ENCODE measurements at places on chromosomes 3 and 15.

DNA sequence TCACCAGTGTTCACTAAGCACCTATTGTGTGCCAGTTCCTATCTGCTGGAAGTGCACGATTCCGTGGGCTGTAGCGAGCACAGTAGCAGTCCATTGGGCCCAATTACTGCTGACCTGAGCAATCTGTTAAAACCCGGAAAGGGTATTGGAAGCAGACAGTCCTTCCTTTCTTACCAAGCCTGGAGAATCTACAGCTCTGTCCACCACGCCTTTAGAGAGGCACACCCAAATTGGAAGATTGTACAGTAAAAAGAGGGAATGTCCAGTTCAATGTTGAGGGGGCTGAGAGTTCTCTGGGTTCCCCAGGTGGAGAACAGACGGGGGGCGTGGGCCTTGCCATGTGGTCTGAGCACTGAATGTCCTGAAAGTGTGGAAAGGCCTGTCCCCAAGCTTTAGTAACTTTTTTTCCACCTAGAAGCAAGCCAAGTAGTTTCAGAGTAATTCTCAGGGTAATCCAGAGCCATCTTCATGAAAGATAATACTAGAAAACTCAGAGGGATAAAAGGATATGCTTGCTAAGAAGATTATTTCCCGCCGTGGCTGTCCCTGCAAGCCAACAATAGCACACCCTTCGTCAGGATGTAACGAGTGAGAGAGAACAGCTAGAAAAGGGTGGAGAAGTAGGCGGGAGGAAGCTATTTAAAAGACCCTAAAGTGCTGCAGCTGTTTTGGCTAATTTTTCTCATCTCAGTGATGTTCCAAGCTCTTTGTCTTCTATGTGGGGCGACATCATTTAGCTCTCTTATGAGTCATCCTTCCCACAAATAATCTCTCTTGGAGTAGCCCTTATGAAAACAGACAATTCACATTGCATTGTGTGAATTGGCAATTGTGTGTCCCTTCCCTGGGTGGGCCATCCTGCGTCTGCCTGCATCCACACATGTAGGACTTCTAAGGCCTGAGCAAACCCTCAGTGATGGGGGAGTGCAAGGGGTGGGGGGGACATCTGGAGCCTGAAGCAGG is 181.0 kb downstream of the ATG7 start:
- no peak for DNase-seq

GRCh38 chr3:146781606-146782005 is 176.5 kb upstream of the PLSCR5 start:
- DNase-seq: no peak

DNA sequence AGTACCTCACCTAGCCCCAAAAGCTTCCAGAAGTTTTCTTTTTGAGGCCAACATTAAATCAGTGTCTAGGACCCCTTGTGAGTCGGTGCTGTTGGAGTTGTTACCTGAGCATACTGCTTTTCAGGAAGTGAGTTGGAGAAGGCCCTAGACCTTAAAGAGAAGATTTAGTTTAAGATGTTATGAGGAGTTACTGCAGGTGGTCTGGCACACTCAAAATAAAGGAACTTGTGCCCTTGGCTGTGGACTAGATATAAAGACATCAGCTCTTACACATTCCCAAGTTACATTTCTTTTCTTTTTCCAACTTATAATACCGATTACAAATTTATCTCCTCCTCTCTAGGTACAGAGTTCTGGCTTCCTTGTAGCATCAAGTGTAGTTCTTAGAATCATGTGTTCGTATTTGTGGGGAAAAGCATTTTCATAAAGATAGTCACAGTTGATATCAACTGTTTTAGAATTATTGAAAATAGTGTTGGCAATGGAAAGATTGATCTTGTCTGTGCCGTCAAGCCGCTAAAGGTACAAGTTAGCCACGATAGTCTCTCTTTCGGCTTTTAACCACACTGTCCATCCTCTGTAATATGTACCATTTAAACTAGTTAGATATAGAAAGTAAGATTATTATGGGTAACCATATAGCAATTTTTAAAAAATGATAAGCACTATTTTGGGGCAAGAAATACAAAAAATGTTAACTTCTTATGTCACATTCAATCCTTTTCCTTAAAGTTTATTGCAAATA is 8.6 kb downstream of the ZIC1 start:
- DNase-seq: no peak

- no peak for DNase-seq
Measured at GRCh38 chr15:28013480-28013879, 85.6 kb downstream of the OCA2 start.

DNA sequence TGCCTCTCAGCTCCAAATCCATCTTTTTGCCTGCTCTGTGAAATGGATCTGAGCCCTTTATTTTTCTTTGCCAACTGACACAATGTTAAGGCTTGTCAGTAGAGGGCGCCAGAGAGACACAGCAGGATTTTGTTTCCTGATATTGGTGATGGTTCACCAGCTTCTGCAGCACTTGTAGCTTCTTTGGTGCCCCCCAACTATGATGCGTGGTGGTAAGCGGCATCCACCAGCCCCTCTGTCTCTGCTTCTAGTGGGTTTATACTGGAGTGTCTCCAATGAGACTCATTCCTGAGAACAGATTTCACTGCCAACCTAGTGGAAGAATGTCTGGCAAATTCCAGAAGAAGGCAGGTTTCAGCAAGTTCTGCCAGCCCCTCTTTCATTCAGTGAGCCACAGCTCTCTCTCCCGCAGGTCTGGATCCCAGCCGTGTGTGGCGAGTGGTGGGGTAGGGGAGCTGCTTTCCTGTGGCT is 471.9 kb upstream of the FRG2C start:
- DNase-seq: peak; percentile 4

- DNase-seq: no peak
Measured at GRCh38 chr3:17938313-17938712, 195.9 kb upstream of the TBC1D5 start.

DNA sequence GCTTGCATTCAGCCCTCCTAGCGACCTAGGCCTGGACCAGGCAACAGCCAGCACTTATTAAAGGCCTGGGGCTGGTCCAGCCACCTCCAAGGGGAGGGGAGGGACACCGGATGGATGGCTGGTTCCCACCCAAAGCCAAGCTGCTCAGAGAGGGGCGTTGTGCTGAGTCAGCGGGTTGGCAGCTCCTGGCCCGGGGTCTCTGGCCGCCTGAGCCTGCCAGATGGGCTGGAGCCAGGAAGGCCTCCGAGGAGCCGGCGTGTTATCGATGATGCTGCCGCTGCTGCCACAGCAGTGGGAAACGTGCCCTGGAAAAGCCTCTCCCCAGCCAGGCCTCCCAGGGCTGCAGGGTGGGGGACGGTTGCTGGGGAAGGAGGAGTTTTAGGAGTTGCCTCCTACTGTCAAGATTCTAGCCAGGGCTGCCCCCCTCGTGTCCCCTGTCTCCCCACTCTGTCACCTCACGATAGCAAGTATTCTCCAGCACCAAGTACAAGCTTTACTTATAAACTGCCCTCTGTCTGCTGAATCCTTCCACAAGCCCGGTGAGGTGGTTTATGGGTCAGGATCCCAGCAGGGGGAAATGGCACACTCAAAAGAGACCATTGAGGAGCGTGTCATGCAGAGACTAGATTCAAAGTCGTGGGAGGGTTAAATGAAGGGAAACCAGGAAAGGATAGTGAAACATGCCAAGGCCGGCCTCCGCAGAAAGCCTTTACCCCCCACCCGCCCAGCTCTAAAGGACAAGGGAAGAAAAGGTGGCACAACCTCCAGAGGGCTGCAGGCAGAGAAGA is 43.2 kb upstream of the TSEN2 start:
- no peak for DNase-seq

DNA sequence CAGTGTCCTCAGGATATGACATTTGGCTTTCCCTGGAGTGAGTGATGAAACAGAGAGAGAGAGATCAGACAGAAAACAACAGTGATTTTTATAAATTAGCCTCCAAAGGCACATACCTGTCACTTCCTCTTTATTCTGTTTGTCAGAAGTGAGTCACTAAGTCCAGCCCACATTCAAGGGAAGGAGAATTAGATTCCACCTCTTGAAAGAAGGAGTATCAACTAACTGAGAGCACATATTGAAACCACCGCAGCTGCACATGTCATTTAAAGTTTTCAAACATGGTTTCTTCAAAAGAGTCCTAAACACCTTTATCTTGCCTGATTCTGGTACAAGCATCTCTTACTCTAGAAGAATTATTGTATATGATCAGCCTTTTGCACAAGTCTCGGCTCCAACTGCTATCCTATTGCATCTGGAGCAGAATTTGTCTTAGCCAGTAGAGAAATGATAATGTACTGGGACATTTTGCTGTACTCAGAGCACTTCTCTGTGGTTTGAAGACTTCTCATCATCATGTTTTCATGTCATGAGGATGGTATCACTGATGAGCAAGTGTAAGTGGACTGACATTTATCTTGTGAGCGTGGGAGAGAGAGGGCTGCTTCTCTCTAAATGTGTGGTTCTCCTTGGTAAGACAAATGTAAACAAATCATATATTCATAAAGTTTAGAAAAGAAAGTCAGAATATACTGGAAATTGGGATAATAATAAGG is 338.9 kb upstream of the CFAP20DC start:
- DNase-seq: no peak

GRCh38 chr15:36079021-36079420 is 500.4 kb upstream of the CDIN1 start:
- no peak for DNase-seq

- no peak for DNase-seq
Measured at GRCh38 chr3:171458071-171458863, 1.9 kb downstream of the TNIK start.

GRCh38 chr15:63188926-63189871 is at the start of gene RAB8B:
Gene RAB8B (plus strand): TSS chr15:63189606. CDS start chr15:63189625, 19 bp downstream.
- peak; percentile 96 for DNase-seq

- DNase-seq: no peak
Measured at GRCh38 chr3:120160050-120160449, 65.8 kb upstream of the GSK3B start.

DNA sequence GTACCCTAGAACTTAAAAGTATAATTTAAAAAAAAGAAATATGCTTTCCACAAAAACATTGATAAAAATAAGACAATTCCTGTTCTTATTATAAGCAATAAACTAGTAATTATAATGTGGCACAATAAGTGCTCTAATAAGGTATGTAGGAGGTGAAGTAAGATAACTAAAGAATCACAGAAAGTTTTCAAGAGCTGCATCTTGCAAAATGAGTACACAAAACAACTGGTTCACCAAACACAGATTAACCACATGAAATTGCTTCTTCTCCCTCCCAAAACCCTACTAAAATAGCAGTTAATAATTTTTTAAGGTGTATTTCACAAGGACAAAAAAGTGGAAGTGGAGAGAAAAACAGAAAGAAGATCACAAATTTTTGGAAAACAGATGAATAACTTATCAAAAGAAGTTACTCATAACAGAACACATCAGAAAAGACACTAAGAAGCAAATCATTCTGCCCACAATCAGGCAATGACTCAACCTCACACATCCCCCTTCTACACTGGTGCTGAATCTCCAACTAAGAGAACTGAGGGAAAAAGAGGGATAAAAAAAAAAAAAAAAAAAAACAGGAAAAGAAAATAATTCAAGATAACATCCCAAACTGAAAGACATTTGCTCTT is 64.2 kb downstream of the TBC1D5 start:
- DNase-seq: no peak

- no peak for DNase-seq
Measured at GRCh38 chr15:42712584-42712983, 24.3 kb downstream of the CDAN1 start.

DNA sequence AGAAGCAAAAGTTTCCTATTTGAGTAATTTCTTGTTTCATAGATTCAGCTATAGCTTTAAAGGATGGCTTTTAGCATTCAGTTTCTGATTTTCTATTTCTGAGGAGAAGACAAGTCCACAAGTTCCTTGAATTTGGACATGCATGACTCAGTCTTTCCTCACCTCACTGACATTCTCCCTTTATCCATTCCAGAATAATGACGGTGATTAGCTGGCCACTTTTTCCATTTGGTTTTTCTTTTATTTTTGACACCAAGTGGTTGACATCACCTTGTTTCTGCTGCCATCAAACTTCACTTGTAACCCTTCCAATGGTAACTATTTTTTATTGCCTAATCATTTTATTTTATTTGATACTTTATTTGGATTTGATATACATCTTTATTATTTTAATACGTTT is 404.4 kb upstream of the KCNMB2 start:
- DNase-seq: no peak

DNA sequence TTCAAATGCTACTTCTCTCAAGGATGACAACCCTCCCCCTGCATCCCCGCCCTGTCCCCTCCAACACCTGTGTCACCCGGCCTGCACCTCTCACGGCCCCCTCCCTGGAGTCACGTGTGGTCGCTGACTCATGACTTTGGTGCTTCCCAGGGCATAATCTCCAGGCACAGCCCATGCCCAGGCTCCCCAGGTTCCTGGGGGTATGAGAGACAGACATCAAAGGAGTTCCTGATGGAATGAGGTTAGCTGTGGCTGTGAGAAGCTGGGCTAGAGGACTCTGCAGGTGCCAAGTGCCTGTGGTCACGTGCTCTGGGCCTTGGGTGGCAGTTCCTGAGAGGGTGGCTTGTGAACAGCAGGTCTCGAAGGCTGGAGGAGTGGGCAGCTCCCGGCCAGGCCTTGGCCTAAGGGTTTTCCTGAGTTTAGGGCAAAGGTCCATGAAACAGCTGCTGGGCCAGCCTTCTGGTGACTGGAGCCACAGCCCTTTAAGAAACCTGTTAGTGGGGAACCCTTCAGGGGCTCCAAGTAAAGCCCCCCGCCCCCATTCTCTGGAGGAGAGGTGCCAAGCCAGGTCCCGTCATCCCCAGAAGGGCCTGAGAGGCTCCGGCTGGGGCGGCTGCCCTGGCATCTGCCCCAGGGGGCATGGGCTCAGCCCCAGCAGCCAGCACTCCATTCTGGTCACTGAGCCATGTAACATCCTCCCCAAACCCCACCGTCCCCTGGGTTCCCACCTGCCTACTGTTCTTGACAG is 230.0 kb downstream of the XXYLT1 start:
- no peak for DNase-seq

- no peak for DNase-seq
Measured at GRCh38 chr3:170953229-170953628, 44.8 kb upstream of the EIF5A2 start.

DNA sequence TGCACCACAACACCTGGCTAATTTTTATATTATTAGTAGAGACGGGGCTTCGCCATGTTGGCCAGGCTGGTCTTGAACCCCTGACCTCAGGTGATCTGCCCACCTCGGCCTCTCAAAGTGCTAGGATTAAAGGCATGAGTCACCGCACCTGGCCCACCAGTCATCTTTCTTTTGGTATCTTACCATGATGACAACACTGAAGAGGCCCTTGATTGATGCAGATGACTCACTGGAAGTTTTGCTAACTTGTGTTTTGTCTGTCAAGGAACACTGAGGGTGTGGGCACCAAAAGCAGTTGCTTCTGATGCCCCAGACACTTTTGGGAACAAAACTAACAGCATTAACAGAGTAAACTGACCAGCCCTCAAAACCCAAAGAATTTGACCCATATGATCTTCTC is 88.3 kb downstream of the MYO5A start:
- no peak for DNase-seq

DNA sequence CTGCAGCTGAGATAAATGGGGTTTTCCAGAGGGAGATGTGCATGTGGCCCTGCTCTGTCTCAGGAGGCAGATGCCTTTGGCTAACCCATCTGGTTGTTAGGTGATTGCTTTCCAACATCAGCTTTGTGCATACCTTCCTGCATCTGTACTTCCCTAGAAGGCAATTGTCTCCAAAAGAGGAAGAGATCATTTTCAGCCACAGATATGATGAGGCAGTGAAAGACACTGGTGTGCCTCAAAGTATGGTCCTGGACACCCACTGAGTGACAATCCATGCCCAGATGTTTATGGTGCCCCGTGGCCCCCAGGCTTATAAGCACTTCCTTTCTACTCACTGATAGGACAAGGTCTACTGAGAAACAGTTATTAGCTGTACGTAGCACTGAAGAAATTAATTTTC is 117.5 kb upstream of the NR2F2 start:
- DNase-seq: no peak

- no peak for DNase-seq
Measured at GRCh38 chr3:41129731-41130130, 69.6 kb upstream of the CTNNB1 start.
